DMS53 (cell line): ENCODE measurements at places on chromosomes 2 and 18.

DNA sequence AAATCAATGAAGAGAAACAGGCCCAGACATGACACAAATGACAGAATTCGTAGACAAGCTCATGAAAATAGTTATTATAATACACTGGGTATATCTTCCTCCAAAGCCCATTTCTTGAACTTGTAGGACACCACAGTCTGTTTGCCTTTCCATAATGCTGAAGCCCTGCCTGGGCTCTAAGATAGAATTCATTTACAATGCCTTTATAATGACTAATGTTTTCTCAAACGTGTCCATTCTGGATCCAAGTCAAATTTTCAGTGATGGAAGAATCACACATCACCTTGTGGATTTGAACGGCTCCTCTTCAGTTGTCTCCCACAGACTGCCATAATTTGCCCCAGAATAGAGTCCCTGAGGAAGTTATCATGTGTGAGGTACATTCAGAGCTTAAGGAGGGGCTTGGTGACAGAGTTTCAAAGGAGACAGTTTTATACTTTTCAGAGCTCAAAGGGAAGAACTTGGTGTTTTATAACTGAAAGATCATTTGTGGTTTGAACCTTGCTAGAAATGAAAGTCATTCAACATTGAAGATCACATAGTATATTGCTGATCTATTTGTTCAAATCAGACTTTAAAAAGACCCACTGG is 38.2 kb downstream of the CASP8 start:
- no peak for DNase-seq

DNA sequence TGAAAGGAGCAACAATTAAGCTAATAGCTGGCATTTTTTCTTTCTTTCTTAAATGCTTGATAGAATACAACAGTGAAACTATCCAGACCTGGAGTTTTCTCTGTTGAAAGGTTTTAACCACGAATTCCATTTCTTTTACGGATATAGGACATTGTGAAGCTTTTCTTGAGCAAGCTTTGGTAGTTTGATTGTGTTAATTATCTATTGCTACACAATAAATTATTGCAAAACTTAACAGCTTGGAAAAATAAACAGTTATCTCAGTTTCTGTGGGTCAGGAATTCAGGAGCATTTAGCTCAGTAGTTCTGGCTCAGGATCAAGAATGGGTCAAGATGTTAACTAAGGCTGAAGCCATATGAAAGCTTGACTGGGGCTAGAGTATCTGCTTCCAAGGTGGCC is 11.7 kb downstream of the PHOSPHO2 start:
- no peak for DNase-seq

DNA sequence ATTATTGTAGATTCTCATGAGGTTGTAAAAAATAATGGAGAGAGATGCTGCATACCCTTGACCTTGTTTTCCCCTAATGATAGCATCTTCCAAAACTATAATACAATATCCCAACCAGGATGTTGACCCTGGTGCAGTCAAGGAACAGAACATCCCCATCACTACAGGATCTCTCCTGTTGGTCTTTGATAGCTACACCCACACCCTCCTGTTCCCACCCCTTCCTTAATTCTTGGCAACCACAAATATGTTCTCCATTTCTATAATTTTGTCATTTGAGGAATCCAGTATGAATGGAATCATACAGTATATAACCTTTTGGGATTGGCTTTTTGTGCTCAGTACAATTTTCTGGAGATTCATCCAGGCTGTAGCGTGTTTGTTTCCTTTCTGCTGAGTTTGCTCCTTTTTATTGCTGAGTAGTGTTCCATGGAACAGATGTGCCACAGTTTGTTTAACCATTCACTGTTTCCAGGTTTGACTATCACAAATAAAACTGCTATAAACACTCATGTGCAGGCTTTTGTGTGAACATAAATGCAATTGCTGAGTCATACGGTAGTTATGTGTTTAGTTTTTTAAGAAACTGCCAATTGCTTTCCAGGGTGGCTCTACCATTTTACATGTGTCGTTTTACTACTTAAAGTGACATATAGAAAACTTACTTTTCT is 22.2 kb downstream of the MCFD2 start:
- DNase-seq: peak; percentile 53

GRCh38 chr18:57519668-57520424 is 66.7 kb downstream of the FECH start:
- DNase-seq: no peak

- DNase-seq: no peak
Observed at GRCh38 chr2:170869461-170869860, 52.8 kb downstream of the GAD1 start.

- no peak for DNase-seq
Observed at GRCh38 chr2:218831378-218831990, at the start of gene PRKAG3. PRKAG3 (minus strand) TSS chr2:218831803.

GRCh38 chr2:237896956-237897355 is 37.5 kb downstream of the RAMP1 start:
- no peak for DNase-seq

GRCh38 chr2:53212576-53212975 is 555.0 kb upstream of the CHAC2 start:
- DNase-seq: no peak

DNA sequence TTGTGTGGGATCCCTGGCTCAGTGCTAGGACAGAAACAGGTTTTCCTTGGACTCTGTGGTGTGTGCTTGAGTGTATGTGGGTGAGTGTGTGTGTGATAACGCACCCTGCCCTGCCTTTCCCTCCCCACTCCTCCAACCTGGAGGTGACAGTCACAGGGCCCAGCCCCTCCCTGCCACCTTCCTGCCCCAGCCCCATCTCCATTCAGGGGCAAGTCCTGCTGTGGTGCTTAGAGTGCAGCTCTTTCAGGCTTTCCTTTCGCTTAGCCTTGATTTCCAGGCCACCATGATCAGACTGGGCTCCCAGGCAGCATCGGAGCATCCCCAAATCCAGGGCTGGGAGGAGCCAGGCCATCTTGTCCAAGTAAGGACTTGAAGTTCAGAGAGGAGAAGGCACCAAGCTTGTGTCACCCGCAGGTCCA is 185.2 kb downstream of the ZFP36L2 start:
- no peak for DNase-seq

DNA sequence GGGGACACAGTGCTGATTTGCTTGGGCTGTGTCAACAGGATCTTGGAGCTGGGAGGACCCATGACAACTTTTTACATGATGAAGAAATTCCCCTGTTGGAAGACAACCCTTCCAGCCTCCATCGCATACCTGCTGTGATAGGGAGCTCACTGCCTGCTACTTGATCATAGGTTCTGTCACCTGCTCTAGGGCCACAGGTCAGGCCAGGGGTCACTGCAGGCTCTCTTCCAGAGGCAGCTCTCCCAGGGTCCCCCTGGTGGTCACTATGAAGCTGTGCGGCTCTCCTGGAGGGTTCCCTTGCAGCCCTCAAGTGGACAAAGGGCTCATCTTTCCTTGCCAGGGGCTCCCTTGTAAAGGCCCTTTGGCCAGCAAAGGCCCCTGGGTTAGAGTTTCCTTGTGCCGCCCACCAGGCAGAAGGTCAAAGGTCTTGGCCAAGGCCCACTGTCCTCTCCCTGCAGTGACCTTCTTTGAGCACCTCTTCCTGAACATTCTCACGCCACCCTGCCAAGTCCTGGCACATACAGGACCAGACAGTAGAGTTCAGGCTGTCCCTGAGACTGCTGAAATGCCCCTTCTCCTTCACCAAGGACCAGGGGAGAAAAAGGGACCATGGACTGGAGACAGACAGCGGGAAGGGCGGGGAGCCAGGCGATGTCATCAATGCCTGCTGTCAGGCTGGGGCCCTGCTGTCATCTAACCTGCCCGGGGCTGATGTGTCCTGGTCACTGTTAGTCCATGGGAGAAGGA is 345.1 kb downstream of the DYSF start:
- DNase-seq: peak; percentile 71

DNA sequence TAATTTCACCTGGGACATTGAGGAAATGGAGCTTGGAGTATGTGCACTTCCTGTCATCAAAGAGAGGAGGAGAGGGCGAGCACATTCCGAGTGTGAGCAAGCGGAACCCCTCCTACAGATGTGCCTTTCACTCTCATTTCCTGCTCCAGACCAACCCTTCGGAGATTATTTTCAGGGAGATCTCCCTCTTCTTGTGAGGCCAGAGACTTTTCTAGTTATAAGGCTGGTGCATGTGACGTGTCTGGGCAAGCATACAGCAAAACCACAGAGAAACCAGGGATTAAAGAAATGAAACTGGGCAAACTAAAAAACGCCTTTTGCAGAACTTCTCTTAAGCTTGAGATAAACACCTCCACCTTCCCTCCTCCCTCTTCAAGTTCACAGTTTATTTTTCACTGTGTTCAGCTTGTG is 409.2 kb upstream of the TCF4 start:
- no peak for DNase-seq

DNA sequence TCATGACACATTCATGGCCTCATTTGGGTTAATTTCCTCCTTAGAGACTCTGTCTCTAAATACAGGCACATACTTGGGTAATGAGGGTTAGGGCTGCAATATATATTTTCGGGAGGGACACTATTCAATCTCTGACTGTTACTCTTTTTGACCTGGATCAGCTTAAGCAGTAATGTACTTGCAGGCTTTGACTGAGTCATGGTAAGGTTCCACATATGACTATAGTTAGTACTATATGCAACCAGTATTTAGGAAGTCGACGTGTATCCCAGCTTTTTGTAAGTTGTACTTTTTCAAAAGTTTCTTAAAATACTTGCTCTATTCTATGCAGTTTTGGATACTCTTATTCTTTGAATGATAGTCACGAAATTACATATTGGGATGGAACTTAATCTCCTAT is 37.2 kb upstream of the CDH19 start:
- no peak for DNase-seq

- DNase-seq: no peak
Observed at GRCh38 chr2:207041279-207041678, 102.0 kb downstream of the CPO start.

DNA sequence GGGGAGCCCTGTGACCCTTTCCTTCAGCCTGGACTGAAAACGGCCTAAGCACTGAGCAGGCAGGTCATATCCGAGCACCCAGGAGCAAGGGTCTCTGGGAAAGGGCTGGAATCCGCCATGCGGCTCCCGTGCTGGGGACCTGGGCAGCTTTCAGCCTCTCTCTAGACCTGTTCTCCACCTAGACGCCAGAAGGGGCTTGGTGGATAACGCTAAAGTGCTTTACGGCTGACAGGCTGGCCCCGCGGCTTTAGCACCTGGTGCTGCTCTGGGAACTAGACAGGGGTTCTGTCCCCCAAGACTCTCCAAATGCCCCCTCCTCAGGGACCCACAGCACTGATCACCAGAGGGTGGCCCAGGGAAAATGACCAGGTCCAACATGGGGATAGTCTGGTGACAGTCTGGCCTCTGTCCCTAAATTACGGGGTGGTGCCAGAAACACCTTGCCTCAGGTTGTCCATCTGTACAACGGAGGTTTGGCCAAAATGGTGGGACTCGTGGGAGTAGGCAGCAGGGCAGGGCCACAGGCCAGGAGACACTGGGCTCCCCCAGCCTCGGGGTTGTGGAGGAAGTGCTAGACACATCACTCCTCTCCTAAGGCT is 13.0 kb downstream of the SDC1 start:
- DNase-seq: no peak

DNA sequence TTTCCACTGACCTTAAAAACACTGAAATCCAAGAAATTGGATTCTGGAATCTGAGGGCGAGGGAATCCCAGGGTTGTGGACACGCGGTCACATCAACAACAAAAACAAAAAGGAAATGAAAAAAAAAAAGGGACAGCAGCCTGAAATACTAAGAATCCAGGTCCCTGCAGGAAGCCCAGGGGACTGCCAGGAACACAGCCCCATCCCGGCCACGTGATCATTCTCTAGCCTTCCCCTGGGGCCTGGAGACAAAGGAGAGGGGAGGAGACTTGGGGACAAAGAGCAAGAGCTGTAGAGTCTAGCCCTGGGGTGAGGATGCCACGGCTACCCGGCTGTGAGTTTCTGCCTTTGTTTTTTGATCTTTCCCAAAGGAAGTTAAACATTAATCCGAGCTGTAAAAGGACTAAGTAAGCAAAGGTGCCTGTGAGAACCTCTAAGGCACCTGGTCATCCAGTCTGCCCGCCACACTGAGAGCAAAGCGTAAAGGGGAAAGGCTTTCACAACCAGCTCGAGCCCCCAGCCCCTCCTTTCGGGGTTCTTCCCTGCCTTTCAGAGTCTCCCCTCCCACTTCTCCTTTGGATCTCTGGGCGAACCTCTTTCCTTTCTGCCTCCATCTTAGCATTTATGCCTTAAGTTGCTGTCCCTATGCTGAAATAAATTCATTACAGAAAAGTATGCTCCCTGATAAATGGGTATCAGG is 57.9 kb upstream of the MSH2 start:
- peak; percentile 99 for DNase-seq

- DNase-seq: no peak
Observed at GRCh38 chr2:98535971-98536677, 72.2 kb downstream of the COA5 start.

- DNase-seq: no peak
Observed at GRCh38 chr2:45141883-45142866, 132.9 kb upstream of the SIX2 start.

DNA sequence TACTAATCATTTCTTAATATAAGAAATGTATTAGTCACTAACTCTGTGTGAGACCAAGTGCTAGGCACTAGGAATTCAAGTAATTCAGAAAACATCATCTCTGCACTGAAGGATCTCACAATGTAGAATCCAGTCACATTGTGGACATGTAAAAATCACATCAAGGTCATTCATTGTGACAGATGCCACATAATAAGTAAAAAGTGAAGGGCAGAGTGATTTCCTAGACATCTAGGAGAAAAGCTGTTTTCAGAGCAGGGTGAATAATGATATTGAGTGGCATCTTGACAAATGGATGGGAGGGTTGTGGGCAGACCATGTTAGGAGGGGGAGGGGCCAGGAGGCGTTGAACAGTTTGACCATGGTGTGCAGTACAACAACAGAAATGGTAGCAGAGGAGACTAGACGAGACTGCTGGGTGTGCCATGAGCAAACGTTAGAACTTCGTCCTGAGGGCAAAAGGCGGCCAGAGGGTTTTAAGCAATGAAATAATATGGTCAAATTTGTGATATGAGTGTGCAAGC is 93.8 kb downstream of the DTNA start:
- DNase-seq: no peak

DNA sequence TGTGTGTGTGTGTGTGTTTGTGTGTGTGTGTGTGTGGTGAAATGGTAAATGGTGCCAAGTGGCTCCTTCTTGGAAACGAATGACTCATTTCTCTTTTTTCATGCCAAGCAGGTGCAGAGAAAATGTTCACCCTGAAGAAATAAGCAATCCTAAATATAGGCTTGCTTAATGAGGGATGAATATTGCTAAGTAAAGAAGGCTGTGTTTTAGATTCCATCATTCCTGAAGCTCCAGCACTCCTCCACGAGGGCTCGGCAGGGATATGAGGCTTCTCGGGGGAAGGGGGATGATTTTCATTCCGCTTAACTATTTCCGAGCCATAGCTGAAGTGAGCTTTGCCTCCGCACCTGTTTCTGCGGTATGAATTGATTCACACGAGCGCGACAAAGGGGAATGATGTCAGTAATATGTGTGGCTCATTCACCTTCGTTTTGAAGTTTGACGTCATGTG is 72.9 kb downstream of the TSN start:
- DNase-seq: peak; percentile 89

DNA sequence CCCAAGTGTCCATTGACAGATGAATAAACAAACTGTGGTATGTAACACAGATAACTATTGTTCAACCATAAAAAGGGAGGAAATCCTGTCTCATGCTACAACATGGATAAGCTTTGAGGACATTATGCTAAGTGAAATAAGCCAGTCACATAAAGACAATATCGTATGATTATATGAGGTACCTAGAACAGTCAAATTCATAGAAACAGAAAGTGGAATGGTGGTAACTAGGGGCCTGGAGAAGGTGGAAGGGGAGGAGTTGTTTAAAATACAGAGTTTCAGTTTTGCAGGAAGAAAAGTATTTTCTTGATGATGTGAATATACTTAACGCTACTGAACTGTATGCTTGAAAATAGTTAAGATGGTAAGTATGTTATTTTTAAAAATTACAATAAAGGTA is 304.6 kb upstream of the CXCR4 start:
- peak; percentile 5 for DNase-seq
